AG08396 (cell line): ENCODE measurements at places on chromosomes 16 and 17.

GRCh38 chr16:84927621-84928591 is 83.4 kb downstream of the ZDHHC7 start:
- no peak for DNase-seq

- DNase-seq = peak; percentile 48
Measured at GRCh38 chr17:68600067-68600930, 868 bp downstream of the FAM20A start.

- DNase-seq = no peak
Measured at GRCh38 chr17:66397486-66397885, 95.1 kb downstream of the PRKCA start.

GRCh38 chr16:71943887-71944286 is 48.6 kb downstream of the IST1 start:
- no peak for DNase-seq

- peak; percentile 18 for DNase-seq
Measured at GRCh38 chr16:31568577-31569359, 41.1 kb downstream of the AHSP start.

- DNase-seq = no peak
Measured at GRCh38 chr17:57276621-57277020, 20.3 kb downstream of the MSI2 start.

DNA sequence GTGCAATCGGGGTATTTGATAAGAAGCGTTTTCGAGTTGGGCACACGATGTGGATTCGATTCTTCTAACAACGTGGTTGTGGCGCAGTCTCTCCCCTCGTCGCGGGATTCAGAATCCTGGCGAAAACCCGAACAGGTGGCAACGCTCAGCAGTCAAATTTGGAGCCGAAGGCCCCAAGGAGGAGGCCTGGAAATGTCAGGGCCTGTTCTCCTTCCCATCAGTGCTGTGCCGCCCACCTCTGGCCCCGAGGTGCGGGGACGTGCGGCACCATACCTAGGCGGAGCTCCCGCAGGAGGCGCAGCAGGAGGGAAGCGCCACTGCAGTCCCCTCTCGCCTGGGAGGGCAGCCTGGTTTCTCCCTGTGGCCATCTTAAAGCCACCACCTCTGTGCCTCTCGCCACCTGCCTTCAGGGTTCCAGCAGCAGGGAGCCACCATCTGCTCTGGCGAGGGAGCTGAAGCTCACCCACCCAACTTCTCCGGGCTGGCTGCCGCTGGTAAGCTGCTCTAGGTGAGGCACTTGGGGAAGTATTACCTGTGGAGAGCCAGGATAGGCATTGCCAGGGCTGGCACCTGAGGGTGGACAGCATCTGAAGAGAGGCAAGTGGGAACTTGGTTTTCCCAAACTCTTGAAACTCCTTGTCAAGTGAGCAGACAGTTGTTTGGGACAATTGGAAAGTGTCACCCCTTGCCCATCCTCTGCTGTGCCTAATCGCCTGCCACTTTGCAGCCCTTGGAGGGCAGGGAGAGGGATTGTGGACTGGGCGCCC is 2.6 kb upstream of the AATF start:
- no peak for DNase-seq

DNA sequence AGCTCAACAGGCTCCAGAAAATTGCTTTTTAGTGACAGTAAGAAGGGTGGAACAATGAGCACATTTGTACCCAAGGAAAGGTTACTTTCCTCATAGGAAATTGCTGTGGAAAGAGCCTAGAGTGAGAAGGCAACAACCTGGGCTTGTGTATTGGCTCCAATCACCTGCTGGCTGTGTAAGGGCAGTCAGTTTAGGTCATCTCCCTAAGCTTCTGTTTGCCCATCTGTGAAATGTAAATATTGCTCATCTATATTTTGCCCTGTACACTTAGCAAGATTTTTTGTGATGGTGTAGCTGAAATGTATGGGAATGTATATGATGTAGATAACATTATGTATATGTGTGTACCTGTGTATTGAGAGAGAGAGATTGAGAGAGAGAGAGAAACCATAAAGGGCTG is 225.2 kb upstream of the MPHOSPH6 start:
- DNase-seq = no peak

DNA sequence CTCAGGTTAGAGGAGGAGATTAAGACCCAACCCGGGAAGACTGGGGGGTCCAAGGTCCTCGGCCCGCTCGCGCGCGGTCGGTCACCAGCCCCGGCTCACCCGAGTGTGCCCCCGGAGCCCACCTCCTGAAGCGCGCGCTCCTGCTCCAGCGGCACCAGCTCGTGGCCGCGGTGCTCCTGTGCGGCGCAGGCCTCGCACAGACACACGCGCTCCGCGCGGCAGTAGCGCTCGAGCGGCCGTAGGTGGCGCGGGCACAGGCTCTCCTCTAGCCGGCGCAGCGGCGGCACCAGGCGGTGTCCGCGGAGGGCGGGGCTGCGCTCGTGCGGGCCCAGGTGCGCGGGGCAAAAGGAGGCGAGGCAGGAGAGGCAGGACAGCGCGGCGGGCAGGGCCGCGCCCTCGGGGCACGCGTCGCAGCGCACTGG is 618 bp downstream of the TRIM47 start:
- peak; percentile 80 for DNase-seq

- DNase-seq = no peak
Measured at GRCh38 chr17:7993972-7994589, 8.3 kb upstream of the GUCY2D start.

DNA sequence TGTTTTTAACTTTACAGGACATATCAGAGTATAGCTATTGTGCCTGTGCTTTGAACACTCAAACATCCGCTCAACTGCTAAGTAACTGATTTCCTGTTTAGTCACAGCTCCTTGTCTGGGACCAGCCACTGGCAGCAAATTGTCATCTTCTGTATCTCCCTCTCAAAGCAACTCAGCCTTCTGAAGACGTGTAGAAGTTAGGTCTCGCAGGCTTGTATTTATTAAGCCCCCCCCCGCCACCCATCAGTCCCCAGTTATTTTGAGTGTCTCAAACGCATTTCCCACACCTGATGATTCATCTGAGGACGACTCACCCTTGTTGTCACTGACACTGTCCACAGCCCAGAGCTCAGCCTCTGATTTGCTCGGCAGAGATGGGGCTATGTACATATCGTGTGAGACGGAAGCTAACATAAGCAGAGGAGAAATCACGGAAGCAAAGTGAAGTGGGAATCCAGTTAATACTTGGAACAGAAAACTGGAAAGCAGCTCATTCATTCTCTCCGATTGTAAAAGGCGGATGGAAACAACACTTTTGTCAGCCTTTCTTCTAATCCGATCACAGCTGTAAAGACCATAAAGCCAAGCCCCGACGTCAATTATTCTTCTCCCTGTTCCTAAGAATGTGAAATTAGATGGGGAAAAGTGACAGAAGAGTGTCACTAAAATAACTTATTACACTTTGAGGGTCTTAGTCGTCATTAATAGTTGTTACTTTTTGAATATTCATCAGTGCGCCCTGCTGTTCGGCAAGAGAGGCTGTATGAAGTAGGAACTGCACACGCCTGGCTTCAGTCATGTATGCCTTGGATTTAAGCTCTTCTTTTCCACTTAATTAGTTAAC is 64.2 kb downstream of the PITPNC1 start:
- DNase-seq = peak; percentile 51

GRCh38 chr17:2391597-2392251 is 9.1 kb downstream of the MNT start:
- DNase-seq = no peak

GRCh38 chr17:79810130-79811010 is 13.5 kb upstream of the CBX8 start:
- peak; percentile 92 for DNase-seq

GRCh38 chr17:57982452-57983170 is 5.4 kb downstream of the VEZF1 start:
- DNase-seq = no peak

GRCh38 chr16:17173281-17173680 is 297.5 kb downstream of the XYLT1 start:
- no peak for DNase-seq

DNA sequence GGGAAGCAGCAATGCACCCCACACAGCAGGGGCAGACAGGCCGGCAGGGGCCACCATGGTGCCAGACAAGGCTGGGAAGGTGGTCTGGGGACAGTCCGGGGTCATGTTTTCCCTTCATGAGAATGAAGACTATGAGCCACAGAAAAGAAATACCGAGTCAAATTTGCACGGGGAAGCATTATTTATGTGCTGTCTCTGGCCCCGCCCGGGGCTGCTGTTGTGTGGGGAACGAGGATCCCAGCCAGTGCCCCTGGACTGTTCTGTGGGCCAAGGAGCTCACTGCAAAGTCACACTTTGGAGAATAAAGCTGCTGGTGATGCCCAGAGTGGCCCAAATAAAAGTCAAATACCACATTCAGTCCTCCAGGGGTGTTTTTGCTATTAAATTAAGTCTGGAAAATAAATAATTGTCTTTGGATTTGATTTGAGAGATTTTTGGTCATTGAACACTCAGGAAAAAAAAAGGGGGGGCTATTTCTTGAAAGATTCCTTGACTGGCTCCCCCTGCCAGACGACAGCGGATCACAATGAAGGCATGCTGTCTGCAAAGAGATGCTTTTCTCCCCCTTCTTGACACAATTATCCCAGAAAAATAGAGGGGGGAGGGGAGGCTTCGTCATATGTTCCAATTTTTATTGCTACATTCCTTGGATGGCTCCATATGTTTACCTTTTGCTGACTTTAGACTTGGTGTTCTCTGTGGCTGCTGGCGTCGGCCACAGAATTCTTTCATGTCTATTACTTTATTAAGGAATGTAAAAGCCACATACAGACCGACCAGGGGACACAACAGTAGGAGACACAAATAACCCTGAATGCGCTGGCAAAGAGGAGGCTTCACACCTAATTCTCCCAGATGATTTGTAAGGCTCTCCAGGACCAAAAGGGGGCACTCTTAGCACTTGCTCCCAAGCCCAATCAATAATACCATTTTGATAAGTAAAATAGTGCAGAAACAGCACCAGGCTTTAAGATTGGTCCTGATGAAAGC is 27.1 kb upstream of the ANKFN1 start:
- DNase-seq = peak; percentile 55

GRCh38 chr17:6179017-6179416 is 108.8 kb downstream of the WSCD1 start:
- no peak for DNase-seq

DNA sequence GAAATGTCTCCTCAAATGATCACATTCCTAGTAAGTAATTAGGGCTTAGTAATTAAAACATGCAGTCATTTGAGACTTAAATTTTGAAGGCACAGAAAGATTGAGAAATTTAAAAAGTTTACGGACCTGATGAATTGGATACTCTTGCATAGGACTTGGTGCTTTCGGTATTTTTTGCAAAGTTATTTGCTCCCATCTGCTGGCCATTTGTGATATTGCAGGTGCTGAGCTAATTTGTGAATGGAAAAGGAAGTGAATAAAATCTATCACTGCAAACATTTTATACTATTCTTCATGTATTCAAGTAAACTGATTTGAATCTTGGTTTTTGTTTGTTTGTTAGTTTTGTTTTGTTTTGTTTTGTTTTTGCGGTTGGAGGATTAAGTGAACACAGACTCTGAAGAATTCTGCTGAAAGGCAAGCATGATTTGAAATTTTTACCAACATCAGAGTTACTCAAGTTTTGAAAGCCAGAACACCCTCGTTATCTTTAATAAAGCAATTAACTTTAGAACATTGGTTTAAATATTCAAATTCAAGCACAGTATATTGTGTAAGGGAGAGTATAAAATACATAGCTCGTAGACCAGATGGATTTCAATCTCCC is 689.5 kb upstream of the RBFOX1 start:
- DNase-seq = peak; percentile 22

- DNase-seq = peak; percentile 31
Measured at GRCh38 chr17:882827-883585, 96.6 kb downstream of the NXN start.

- no peak for DNase-seq
Measured at GRCh38 chr16:48978501-48978900, 303.1 kb downstream of the CBLN1 start.

DNA sequence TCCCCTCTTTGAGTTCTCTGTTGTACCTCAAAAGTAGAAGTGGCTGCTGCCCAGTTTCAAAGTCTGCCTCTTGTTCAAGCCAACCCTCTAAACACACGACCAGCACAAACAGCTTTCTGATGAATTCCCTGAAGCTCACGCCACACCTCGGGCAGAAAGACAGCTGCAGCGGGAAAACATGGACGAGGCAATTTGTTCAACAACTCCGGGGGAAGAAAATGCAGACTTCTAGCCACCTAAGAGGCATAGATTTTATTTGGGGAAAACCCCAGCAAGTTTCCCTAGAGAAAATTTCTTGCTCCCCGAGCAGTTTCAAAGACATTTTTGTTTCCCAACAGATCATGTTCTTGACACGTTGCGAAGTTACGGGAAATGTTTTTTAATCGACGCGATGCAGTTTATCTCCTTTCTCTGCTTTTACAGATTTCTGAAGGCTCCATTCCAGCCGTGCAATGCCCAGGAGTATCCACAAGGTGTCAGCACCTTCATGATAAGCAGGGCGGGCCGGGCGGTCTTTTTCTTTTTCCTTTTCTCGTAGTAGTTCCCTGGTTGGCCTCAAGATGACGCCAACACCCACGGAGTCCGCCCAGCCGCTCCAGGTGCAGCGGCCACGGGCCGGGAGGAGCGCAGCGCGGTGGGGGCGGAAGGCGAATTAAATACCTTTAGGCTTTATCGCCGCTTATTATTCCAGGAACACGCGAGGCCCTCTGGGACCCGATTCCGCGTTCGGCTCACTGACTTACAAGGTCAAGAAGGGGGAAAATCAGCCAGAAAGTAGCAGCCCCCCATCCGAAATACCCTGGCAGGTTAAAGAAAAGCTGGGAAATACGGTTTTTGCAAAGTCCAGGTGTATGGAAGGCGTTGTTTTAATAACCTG is 2.9 kb upstream of the FOXC2 start:
- DNase-seq = peak; percentile 81

- DNase-seq = no peak
Measured at GRCh38 chr17:37842401-37842800, 81.8 kb upstream of the TBC1D3K start.

- no peak for DNase-seq
Measured at GRCh38 chr16:88667461-88667860, 4.6 kb upstream of the MVD start.

DNA sequence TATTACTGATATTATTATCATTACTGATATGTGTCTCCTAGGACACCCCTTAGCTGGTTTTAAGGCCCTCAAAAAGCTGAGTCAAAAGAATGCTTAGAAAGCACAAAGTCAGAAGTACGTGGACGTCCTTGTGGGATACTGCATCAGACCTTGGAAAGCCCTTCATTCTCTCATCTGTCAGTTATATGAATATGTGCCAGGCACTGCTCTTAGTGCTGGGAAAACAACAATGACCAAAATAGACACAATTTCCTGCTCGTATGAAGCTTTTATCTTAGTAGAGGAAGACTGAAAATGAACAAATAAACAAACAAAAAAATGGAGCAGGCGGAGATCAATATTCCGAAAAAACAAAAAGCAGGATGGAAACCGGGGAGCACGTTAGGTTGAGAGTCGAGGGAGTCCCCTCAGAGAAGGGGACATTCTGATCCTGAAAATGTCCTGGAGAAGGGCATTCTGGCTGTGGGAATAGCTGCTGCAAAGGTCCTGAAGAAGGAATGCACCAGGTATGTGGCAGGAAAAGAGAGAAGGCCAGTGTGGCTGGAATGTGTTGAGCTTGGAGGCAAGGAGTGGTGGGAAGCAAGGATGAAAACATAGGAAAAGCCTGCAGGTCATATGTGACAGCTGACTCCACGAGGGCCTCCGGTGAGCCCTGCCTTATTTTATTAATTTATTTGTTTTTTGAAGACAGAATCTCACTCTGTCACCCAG is 15.5 kb upstream of the TMEM94 start:
- no peak for DNase-seq

GRCh38 chr16:80824623-80825364 is 20.4 kb upstream of the CDYL2 start:
- DNase-seq = peak; percentile 34

GRCh38 chr16:58456193-58456592 is 43.8 kb upstream of the NDRG4 start:
- DNase-seq = no peak
